Activated T-helper 2 cell treated with anti-CD3 and anti-CD28 coated beads, Interferon-gamma antibody, Interleukin-2, Interleukin-4, amounts not matched to agents 10 μg/mL and 5 μg/mL and 100 μg/mL, durations not matched to agents 14 hours and 24 hours and 36 hours (primary cell): ENCODE measurements at places on chromosomes 11 and 22.

DNA sequence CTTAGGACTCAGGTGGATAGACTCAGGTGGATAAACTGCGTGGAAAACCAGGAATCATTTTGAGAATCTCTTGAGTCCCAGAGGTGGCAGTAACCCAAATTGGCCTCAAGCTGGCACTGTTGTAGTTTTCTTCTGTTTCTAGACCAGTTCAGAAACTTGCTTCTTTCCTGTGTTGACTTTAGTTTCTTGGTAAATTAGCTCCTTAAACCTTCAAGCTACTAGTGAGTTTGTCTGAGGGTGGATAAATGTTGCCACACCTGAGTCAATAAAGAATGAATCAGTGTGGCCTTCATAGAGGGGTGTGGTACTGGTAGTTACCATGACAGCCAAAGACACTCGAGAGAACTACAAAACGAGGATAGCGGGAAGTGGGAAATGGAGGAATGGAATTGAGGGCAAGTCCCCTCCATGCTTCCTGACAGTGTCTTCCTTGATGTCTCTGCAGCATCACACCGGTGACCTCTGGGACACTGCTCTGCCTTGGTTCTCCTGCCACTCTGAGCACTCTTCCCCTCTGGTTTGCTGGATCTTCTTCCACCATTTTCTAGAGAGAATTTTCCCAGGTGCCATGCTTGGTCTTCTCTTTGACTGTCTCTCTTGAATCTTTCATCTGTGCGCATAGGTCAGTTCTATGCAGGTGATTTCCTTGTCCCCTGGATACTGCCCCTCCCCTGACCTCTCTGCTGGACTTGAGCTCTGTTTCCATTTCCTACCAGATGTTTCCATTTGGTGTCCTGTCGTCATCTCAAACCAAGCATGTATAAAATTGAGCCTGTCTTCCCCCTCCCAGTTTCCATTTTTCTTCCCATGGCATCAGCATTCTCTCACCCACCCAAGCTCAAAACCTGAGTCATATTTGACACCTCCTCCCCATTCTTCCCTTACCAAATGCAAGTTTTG is 7.2 kb downstream of the POLD4 start:
- H3K27me3 ChIP-seq, result no peaks in the 10 kb centered on the region
- no peaks in the 10 kb centered on the region for H3K36me3 ChIP-seq
- H3K4me3 ChIP-seq, result no peak overlapping the region
- peaks cover 23% of the 10 kb centered on the region for H3K4me1 ChIP-seq

DNA sequence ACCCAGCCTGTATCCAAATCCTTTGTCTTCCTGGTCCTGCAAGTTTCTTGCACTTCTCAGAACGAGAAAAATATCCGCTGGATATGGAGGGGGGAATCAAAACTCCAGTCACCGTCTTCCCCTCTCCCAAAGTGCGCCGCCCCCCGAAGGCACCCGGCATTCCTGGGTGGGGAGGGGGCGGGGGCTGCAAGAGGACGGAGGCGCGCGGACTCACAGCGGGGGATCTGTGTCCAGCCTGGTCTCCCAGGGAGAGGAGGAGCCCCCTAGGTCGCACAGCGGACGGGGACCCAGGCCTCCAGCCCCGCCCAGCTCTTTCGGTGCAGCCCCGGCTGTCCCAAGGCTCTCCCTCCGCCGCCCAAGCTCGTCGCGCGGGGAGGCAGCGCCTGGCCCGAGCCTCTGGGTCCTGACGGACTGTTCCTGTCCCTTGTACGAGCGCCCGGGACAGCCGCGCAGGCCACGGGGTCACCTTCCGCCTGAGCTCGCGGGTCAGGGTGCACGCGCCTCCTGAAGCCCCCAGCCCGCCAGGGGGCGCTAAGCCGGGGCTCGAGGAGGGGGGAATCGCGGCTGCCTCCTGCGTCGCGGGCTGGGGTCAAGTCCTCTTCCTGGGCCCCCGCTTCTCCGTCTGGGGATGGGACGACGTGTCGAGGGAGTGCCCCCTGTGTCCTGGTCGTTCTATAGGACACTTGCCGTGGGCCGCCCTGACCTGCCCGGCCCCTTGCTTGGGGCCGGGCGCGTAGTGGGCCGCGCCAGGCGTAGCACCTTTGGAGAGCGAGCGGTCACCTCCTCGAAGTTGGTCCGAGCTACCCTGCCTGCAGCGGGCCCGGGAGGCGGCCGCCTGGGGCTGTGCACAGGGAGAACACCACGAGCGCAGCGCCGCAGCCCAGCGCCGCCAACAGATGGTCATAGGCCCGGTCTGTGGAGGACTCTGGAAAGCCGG is 2.4 kb upstream of the WNT11 start:
- peak overlapping the region; percentile 76 for H3K4me3 ChIP-seq
- H3K36me3 ChIP-seq, result no peaks in the 10 kb centered on the region
- H3K27me3 ChIP-seq, result peaks cover 63% of the 10 kb centered on the region
- H3K27ac ChIP-seq, result no peak overlapping the region

DNA sequence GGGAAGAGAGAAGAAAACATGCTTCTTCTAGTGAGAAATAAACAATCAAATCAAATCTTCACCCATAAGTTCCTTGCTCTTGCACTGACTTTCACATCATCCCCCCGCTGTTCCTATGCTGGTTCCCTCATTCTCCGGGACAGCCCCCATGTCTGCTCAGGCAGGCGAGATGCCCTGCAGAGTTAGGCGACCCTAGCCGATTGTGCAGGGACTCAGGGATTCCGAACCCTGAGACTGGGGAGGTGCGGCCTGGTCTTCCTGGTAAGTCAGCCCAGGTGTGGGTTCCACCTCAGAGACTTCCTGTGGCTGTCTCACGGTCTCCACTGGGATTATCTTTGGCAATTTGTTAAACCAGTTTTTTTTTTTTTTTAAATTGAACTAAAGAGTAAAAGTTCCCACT is 6.6 kb downstream of the TTC38 start:
- H3K36me3 ChIP-seq, result peaks cover 33% of the 10 kb centered on the region
- H3K27ac ChIP-seq, result no peak overlapping the region
- H3K27me3 ChIP-seq, result no peaks in the 10 kb centered on the region

DNA sequence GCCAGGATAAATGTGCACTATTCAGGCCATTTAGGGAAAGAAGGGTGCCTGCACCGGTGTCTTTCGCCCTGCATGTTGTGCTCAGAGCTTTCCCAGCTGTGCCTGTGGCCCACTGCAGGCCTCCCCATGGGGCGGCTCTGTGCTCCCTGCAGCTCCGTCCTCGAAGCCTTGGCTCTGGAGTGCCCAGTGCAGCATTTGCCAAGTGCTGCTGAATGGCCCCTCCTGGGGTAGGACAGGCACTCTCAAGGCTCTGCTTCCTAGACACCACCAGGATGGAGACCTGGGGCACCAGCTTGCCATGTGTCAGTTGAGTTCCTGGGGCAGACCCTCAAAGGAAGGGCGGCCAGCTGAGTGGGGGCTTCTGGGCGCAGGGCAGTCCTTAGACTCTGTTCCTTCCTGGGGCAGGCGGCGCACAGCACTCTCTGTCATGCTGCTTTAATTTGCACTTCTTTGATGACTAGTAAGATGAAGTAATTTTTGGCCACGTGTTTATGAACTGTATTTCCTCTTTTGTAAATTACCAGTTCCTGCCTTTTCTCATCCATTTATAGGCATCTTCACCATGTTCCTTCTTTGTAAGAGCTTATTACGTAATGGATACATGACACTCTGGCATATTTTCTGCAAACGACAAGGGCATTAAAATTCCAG is 32.1 kb upstream of the GNB1L start:
- no peaks in the 10 kb centered on the region for H3K36me3 ChIP-seq
- DNase-seq, result no peak
- peaks cover 28% of the 10 kb centered on the region for H3K4me1 ChIP-seq
- H3K27me3 ChIP-seq, result no peaks in the 10 kb centered on the region
- no peak overlapping the region for H3K27ac ChIP-seq

DNA sequence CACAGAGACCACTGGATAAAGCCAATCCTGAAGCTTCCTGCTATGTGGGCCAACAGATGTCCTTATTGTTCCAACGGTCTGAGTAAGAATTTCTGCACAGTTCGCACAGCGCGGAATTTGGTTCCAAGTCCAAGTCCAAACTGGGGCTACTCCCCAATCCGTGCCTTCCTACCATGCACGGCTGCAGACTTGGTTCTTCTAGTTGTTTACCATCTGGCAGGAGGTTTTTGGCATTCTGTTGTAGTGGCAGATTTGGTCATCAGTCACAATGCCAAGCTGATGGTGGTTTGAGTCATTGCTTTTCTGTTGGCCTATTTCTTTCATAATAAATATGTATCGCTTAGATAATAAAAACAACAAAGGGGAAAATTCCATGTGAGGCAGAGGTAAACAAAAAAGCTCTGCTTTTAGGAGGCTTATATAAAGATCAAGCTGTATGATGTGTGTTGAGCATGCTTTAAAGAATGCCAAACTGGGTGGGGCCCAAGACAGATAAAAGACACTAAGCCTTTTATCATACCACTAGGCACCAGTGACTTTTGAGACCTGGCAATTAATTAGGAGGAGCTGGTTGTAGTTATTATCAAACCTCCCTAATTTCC is 52.5 kb upstream of the SYN3 start:
- no peak for DNase-seq
- H3K27me3 ChIP-seq, result no peaks in the 10 kb centered on the region
- no peak overlapping the region for H3K4me3 ChIP-seq
- H3K36me3 ChIP-seq, result no peaks in the 10 kb centered on the region
- H3K27ac ChIP-seq, result no peak overlapping the region

DNA sequence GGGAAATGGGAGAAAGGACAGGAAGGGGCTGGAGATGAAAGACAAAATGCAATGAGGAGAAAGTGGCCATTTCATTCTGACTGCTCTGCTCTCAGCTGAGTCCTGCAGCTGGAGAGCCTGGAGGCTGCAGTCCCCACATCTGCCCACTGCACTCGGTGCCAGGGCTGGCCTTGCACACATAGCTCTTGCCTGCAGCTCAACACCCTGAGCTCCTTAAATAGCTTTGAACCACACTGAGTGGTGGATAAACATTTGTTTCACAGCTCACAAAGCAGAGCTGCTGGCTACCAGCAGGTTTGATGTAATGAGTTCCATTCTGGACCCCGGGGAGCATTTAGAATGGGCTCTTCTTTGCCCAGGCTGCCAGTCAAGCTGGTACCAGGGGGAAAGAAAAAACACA is 426.1 kb upstream of the CADM1 start:
- H3K27ac ChIP-seq, result no peak overlapping the region
- peaks cover 2% of the 10 kb centered on the region for H3K27me3 ChIP-seq
- no peaks in the 10 kb centered on the region for H3K36me3 ChIP-seq
- no peak for DNase-seq
- H3K4me1 ChIP-seq, result peaks cover 23% of the 10 kb centered on the region
- H3K4me3 ChIP-seq, result no peak overlapping the region

- no peak for DNase-seq
- H3K4me3 ChIP-seq, result no peak overlapping the region
- no peak overlapping the region for H3K27ac ChIP-seq
- peaks cover 4% of the 10 kb centered on the region for H3K27me3 ChIP-seq
Measured at GRCh38 chr22:22226448-22227187, 18.0 kb upstream of the VPREB1 start.

DNA sequence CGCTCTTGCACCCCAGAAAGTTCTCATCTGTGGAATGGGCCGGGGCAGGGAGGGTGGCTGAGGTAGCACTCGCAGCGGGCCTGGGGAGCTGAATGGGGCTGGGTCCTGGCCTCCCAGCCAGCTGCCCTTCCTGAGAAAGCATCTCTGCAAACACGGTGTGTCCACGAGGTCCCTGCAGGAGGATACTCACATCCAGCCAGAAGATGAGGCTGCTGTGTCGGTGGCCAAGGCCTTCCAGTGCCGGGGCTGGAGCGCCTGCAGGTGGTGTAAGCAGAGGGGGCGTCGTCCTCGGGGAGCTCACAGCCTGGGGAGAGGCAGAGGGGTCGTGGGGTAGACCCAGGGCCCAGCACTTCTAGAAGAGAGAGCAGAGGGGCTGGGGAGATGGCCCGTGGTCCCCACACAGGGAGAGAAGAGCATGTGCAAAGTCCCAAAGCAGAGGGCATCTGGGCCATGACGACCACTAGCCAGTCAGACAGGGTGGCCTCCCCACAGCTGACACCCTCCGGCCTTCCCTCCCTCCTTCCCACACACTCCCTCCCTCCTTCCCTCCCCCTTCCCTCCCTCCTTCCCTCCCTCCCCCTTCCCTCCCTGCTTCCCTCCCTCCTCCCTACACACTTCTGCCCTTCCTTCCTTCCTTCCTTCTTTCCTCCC is 97.9 kb downstream of the WNT7B start:
- H3K4me3 ChIP-seq, result no peak overlapping the region
- H3K4me1 ChIP-seq, result no peaks in the 10 kb centered on the region
- no peak for DNase-seq
- H3K27ac ChIP-seq, result no peak overlapping the region

GRCh38 chr22:44338177-44338810 is 25.5 kb upstream of the SHISAL1 start:
- no peaks in the 10 kb centered on the region for H3K4me1 ChIP-seq
- no peaks in the 10 kb centered on the region for H3K36me3 ChIP-seq
- DNase-seq, result no peak
- H3K27me3 ChIP-seq, result no peaks in the 10 kb centered on the region

GRCh38 chr11:6554828-6555706 is 48.3 kb downstream of the RRP8 start:
- no peaks in the 10 kb centered on the region for H3K36me3 ChIP-seq
- no peaks in the 10 kb centered on the region for H3K4me1 ChIP-seq
- H3K27me3 ChIP-seq, result no peaks in the 10 kb centered on the region

DNA sequence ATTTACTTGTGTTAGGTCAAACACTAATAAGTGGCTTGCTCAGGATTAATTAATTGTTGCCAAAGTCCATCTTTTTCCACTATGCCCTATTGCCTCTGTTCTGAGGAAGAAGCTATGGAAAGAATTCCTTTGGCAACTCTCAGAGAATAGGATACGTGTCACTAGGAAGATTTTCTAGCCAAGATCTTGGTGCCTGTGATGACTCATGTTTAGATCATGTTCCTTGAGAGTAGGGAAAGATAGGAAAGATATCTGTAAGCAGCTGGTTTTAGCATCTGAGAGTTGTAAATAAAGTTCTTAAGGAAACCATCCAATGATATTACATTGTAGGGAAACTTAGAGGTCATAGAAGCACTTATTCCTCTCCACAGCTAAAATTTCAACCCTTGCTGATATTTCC is 15.7 kb downstream of the SLN start:
- no peaks in the 10 kb centered on the region for H3K36me3 ChIP-seq
- H3K4me1 ChIP-seq, result no peaks in the 10 kb centered on the region
- no peak overlapping the region for H3K4me3 ChIP-seq
- peaks cover 18% of the 10 kb centered on the region for H3K27me3 ChIP-seq
- no peak for DNase-seq
- no peak overlapping the region for H3K27ac ChIP-seq

- H3K27ac ChIP-seq, result no peak overlapping the region
- DNase-seq, result no peak
- no peaks in the 10 kb centered on the region for H3K36me3 ChIP-seq
- peaks cover 42% of the 10 kb centered on the region for H3K27me3 ChIP-seq
Measured at GRCh38 chr11:77287136-77287535, 14.3 kb downstream of the GDPD4 start.

DNA sequence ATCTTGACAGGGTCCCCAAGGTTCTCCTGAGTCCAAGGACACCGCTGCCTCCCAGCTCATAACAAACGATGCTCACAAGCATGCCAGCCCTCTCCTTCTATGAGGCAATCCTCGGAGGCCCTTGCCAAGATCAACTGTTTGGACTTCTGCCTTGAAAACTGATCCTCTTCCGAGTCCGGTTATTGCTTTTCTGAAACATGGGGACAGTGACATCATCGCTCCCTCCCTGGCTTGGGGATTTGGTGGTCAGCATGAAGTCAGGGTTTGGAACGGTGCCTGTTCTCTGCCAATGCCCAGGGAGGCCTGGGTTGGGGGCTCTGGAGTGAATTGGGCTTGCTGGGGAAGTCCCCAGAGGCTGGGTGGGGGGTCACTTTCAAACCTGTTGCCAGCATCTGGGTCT is 149.3 kb downstream of the FBXO7 start:
- DNase-seq, result no peak
- peaks cover 5% of the 10 kb centered on the region for H3K4me1 ChIP-seq
- H3K27ac ChIP-seq, result no peak overlapping the region
- H3K36me3 ChIP-seq, result no peaks in the 10 kb centered on the region
- no peak overlapping the region for H3K4me3 ChIP-seq
